NCI-H1105 treated with DMSO at 0.1 percent for 48 hours (cell line): ENCODE measurements at places on chromosomes 7 and 10.

DNA sequence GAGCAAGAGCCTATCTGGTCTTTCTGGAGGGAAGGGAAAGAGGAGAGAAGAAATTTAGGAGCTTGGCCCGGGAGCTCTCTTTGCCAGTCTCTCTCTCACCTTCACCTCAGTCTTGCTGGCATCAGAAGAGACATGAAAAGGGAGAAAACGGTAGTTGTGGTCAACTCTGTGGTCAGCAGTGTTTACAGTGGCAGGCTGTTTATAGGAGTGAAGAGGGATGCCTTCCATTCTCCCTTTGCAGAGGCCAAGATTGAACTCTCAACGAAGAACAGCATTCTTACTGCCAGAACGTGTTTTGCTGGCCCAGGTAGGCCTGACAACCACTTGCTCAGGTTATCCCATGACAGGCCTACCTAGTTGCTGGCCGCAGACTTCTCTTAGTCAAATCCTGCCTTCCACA lies 133.3 kb downstream of the CCDC3 start:
- DNase-seq, result no peak

- peak; percentile 34 for DNase-seq
Measured at GRCh38 chr10:48364659-48365405, 58.4 kb downstream of the MAPK8 start.

- no peak for DNase-seq
Measured at GRCh38 chr10:2874963-2875362, 192.4 kb upstream of the PFKP start.

GRCh38 chr10:92082583-92083280 lies 159.2 kb downstream of the BTAF1 start:
- no peak for DNase-seq

GRCh38 chr7:30468041-30468440 lies 10.5 kb downstream of the NOD1 start:
- no peak for DNase-seq

GRCh38 chr10:132879408-132880127 lies 62.8 kb downstream of the CFAP46 start:
- no peak for DNase-seq

DNA sequence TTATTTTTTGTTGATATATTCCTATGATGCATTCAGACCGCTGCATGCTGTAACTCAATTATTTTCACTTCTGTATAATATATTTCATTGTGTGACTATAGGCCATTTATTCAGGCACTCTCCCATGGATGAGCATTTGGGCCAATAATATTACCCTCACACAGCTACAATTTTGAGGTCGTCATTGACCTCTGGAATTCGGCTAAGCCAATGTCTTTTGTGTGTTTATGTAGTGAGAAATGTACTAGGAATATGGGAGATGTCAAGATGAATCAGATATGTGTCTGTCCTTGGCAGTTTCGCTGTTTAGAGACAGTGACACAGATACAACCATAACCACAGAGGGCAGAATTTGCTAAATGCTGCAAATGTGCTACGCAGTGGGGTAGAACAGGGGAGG lies 474.2 kb downstream of the ADRA2A start:
- no peak for DNase-seq

DNA sequence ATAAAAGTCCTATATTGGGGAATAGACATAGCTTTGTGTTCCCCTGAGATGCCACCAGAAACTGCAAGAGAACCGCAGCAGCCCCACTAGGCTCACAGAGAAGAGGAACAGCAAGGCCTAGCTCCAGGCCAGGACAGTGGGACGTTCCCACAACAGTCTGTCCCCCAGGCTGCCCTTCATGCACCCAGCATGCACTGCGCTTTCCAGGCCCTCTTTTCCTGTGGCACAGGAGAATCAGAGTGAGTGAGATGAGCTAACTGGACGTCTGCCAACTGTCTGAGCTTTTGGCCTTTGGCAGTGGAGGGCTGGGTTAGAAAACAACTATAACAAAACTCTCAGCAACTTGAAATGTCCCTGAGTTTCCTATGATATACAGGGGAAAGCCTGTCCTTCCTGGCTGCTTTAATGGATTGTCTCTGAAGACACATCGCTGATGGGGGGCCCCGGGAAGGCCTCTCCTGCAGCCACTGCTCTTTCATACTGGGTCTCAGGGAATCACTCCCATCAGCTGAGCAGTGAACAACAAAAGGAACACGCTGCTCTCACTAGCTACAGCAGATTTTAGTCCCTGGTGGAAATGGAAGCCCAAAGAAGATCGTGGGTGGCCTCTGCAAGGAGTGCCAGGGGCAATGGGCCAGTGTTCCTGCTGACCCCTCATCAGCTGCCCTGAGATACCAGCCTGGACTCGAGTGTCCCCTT lies 53.5 kb downstream of the PODXL start:
- DNase-seq, result peak; percentile 61

DNA sequence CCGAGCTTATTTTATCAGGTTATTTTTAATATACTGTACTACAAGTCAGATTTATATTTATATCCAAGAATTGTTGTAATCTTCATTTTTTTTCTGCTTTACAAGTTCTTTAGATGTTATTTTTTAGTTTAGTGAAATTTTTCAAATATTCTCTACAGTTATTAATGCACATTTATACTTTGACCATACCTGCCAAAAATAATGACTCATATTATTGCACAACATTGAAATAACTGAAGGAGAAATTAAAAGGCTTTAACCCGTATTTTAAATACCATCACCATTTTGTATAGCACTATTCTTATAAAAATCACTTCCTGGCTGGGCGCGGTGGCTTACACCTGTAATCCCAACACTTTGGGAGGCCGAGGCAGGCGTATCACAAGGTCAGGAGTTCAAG lies 278.5 kb downstream of the BICC1 start:
- DNase-seq, result no peak

GRCh38 chr10:124182088-124182541 lies 88.7 kb upstream of the CHST15 start:
- no peak for DNase-seq
